Urinary bladder (tissue), 4 donors: ENCODE measurements at places on chromosomes 1 and 21. TPM values are rescaled to one million over a fixed set of nuclear protein-coding genes. Genes with fewer than 3 reads are reported as not detected.

- no peak for DNase-seq
These were observed 72.9 kb downstream of the C1orf87 start for GRCh38 chr1:60000625-60001024.

DNA sequence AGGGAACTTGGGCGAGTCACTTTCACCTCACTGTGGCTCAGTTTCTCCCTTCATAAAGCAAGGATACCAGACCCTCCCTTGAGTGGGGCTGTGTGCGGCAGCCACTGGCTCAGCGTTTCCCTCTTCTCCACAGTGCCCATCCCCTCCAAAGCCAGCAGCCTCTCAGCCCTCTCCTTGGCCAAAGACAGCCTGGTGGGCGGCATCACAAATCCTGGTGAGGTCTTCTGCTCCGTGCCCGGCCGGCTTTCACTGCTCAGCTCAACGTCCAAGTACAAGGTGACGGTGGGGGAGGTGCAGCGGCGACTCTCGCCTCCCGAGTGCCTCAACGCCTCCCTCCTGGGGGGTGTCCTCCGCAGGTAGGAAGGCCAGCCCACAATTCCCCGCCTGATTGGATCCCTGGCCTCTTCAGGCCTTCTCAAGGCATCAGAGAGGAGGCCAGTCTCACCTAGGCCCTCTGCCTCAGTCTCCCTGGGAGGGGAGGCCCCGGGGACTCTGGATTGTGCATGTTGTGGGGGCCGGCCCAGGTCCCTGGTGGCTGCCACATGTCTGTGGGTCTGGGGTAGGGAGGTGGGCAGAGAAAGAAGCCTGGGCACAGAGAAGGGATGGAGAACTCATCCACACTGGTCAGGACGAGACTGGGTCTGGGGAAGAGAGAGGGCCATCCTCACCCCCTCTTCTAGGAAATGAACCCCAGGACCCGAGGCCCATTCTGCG lies 15.2 kb downstream of the TFAP2E start:
- DNase-seq: no peak

GRCh38 chr1:97050506-97050905 lies 328.9 kb downstream of the PTBP2 start:
- DNase-seq: no peak

DNA sequence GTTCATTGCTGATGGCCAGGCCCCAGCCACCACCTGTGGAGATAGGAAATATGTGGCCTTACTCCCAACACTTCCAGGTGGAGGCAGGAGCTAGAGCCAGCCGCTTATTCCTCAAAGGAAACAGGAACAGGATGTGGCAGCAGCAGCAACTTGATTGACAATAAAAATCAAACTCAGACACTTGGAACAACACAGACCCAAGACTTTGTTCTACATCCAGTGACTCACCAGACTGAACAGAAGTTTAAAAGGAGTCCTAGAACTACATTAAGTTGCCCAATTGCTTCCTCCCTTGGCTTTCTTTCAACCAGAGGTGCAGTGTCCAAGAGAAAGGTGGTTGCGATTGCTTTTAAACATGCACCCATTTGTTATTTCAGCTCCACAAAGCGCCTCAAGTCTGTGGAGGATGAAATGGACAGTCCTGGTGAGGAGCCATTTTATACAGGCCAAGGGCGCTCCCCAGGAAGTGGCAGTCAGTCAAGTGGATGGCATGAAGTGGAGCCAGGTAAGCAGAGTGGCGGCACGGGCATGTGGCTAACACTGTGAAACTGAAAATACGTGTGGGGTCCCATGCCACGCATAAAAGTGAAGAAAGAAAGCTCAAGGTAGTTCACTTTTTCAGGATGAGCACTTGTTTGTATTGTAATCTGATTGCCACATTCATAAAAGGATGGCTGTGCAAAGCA lies 276.6 kb downstream of the NFIA start:
- DNase-seq: no peak

GRCh38 chr1:241518476-241519307 lies 863 bp downstream of the FH start:
- DNase-seq: no peak

GRCh38 chr1:219215477-219215876 lies 41.8 kb downstream of the LYPLAL1 start:
- no peak for DNase-seq

GRCh38 chr1:233440951-233441401 lies 113.5 kb downstream of the MAP3K21 start:
- peak; percentile 40 for DNase-seq

GRCh38 chr1:241695246-241696171 lies 43.4 kb downstream of the WDR64 start:
- no peak for DNase-seq

- DNase-seq: no peak
These were observed 13.1 kb downstream of the UBIAD1 start for GRCh38 chr1:11285883-11286734.

- no peak for DNase-seq
These were observed 34.1 kb upstream of the DIP2A start for GRCh38 chr21:46424621-46425020.

DNA sequence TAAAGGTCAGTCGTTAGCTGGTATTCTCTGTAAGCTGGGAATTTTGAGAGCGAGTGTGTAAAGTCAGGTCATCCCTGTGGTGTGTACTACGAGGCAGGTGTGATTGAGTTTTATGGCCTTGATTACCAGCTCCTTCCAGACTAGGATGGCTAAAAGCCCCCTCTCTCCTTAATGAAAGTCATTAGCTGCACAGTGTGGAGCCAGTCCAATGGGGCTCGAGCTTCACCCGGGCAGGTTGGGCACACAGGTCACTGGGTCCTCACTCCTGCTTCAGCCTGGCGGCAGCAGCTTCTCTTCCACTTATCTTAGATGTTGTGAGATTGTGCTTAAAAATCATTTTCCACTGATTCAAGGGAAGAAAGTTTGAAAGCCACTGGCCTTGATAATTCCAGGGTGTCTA lies 3.0 kb downstream of the DMRTB1 start:
- DNase-seq: no peak

- DNase-seq: no peak
These were observed 103.7 kb upstream of the PDC start for GRCh38 chr1:186564582-186564981.

- no peak for DNase-seq
These were observed 105.6 kb downstream of the PTPRU start for GRCh38 chr1:29341936-29342335.

DNA sequence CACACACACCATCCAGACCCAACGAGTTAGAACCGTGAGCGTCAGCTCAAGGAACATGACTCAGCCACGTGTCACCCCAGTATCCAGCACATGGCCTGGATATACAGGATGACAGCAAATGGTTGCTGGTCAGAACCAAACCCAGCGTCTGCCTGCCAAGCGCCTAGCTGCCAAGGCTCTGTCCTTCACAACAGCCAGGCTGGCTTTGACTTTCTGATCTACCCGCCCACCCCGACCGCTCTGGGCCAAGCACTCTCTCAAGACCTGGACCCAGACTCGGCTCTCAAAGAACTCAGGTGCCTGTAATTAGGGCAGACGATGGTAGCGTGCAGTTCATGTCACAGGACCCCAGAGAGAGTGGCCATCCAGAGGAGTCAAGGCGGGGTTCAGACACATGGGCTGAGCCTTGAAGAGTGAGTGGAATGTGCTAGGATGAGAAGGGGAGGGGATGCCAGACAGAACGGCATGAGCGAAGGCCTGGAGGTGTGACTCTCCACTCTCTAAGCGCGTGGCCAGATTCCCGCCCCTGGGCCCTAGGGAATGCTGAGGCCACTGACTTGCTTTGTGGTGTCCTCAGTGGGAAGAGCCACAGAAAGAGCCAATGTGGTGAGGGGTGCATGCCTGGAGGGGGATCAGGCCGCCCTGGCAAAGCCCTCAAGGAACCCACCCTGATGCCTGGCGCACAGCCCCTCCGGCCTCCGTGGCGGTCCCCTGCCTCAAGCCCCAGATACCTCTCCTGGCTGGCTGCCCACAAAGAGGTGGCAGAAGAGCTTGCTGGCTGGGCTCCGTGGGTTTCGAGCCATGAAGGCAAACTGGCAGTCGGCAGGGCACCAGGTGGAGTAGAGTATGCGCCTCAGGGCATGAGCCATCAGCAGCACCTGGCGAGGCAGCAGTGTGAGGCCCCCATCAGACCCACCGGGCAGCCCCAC lies 7.0 kb downstream of the SH2D5 start:
- no peak for DNase-seq

- DNase-seq: no peak
These were observed 20.7 kb upstream of the CLIC4 start for GRCh38 chr1:24724345-24725208.

- DNase-seq: no peak
These were observed 2.1 kb downstream of the SASS6 start for GRCh38 chr1:100130552-100131077.

- DNase-seq: no peak
These were observed 205.7 kb upstream of the PTBP2 start for GRCh38 chr1:96515925-96516324.

DNA sequence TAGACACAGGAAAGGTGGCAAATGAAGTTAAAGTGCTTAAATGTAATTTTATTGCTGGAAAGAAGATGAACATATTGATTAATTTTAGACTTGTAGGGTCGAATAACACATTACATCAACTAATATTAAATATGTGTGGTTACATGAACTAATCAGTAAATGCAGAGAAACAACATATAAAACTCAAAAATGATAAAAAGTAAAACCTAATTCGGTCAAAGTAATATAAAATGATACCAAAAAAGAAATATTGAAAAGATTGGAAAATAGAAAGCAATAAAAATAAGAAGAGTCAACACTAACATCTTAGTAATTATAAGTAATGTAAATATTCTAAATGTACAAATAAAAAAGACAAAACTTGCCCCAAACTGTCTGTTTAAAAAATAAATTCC lies 43.3 kb downstream of the CD53 start:
- no peak for DNase-seq

GRCh38 chr21:46478910-46479309 lies 20.2 kb downstream of the DIP2A start:
- DNase-seq: no peak

- no peak for DNase-seq
These were observed 16.4 kb downstream of the INPP5B start for GRCh38 chr1:37930246-37931101.

DNA sequence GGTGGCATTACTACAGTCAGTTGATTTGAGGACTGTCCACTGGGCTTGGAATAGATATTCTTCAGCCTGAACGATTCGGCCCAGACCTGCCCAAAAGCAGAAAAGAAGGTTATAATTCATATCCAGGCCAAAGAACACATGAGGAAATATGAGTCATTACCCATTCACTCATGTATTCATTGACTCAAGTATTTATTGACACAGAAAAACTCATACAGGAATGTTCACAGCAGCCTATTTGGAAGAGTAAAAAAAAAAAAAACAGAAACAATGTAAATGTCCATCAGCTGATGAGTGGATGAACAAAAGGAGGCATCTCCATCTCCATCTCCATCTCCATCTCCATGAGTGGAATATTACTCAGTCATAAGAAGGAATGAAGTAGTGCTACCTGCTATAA lies 15.9 kb downstream of the ZMYND12 start:
- DNase-seq: no peak

- no peak for DNase-seq
These were observed 17.3 kb upstream of the ERICH3 start for GRCh38 chr1:74690909-74691308.

- no peak for DNase-seq
These were observed 25.4 kb downstream of the HMGCS2 start for GRCh38 chr1:119743308-119743707.

GRCh38 chr1:215421744-215422143 lies 145.4 kb upstream of the KCTD3 start:
- no peak for DNase-seq

DNA sequence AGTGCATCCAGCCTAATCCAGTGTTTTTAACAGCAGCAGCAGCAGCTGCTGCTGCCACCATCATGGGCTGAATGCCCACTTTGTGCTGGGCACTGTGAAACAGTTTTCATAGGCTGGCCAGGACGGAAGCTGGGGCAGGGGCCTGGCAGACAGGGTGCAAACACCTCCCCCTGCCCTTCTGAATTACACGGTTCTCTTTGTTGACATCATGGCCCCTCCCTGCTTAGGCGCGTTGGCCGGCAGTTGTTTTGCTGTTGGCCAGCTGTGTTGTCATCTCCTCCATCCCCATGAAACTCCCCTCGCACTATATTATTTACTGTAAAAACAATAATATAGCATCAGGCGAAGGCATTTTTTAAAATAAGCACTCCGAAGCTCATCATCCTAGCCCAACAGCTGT lies 33.1 kb downstream of the PTPRU start:
- DNase-seq: no peak

DNA sequence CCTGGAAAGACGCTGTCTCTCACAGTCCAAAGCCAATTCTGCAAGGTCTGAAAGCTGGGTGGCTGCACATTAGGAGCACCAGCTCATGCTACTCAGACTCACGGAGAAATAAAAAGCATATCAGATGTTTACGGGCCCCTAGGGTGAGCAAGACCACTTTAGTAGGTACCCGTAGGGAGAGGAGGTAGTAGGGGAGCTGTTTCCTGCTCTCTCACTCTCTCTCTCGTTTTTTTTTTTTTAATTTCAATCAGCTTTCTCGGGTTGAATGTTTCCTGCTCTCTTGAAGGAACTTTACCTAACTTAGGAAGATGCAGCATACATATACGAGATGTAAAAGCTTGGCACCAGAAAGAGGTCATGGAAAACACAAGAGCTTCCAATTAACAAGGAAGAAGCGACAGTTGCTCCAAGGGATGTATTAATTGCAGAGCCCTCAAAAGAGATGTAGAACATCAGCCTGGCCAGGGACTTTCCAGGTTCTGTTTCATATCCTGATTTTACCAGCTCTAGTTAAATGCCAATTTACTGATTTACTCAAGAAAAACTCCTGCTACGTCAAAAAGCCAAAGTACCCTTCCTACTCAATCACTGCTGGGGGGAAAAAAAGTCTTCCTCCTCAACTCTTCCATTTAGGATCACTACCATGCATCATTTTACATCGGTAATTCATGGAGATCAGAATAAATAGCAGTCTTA lies 3.1 kb downstream of the LORICRIN start:
- no peak for DNase-seq

DNA sequence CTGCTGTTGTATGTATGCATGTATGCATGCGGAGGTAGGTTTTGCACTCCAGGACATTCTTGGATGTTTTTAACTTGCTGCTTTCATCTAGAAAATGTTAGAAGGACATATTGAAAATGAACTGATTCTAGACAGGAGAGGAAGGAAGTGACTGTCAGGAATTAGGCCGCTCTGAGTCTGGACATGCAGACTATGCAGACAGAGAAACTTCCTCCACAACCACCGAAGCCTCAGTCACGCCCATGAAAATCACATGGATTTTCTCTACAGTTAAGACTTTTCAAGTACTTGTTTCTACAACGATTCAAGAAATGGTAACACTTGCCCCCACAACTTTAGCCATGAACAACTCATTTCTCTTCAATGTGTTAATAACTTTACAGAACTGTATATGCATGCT lies 211.1 kb downstream of the SMYD3 start:
- no peak for DNase-seq

Gene RBM11
- polyA plus RNA-seq: 0.56 TPM

Gene ABCA4
- polyA plus RNA-seq: 0.37 TPM

Gene KCNQ4
- 13.1 TPM for polyA plus RNA-seq

Gene ECM1
- polyA plus RNA-seq: 40.8 TPM

Gene ETV3L
- not detected for polyA plus RNA-seq

Gene MX1
- 20.4 TPM for polyA plus RNA-seq

Gene PRAMEF15
- not detected for polyA plus RNA-seq

Gene GNAT2
- not detected for polyA plus RNA-seq

Gene SPRR4
- polyA plus RNA-seq: not detected

Gene ICOSLG
- 1.3 TPM for polyA plus RNA-seq

Gene FCRL5
- polyA plus RNA-seq: 0.14 TPM

Gene CALML6
- 0.22 TPM for polyA plus RNA-seq

Gene ARL8A
- polyA plus RNA-seq: 39.8 TPM

Gene TIAM1
- polyA plus RNA-seq: 10.0 TPM

Gene PTP4A2
- 118 TPM for polyA plus RNA-seq

Gene METTL25B
- polyA plus RNA-seq: 32.6 TPM

Gene RAVER2
- polyA plus RNA-seq: 7.2 TPM

Gene LCE3E
- polyA plus RNA-seq: not detected

Gene PDC
- not detected for polyA plus RNA-seq

Gene ZBTB8A
- 7.4 TPM for polyA plus RNA-seq

Gene SYPL2
- 4.5 TPM for polyA plus RNA-seq
